NCI-H1930 (cell line): ENCODE measurements at places on chromosomes 5 and 9.

DNA sequence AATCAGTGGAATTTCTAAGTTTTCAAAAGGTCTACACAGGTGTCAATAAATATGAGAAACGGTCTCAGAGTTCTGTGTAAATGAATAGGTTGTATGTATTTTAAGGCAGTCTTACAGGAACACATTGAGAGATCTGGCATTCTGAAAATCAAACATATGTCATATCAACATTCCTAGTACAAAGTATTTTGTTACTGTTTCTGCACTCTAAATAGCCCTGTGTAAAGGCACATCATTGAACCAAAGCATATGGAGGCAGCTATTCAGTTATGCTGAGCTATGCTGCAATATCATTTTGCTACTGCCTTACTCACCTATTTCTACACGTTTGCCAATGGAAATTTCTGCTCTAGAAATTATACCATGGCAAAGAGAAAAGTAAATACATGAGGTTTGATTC, 379.1 kb downstream of the KIAA0825 start:
- DNase-seq = no peak

DNA sequence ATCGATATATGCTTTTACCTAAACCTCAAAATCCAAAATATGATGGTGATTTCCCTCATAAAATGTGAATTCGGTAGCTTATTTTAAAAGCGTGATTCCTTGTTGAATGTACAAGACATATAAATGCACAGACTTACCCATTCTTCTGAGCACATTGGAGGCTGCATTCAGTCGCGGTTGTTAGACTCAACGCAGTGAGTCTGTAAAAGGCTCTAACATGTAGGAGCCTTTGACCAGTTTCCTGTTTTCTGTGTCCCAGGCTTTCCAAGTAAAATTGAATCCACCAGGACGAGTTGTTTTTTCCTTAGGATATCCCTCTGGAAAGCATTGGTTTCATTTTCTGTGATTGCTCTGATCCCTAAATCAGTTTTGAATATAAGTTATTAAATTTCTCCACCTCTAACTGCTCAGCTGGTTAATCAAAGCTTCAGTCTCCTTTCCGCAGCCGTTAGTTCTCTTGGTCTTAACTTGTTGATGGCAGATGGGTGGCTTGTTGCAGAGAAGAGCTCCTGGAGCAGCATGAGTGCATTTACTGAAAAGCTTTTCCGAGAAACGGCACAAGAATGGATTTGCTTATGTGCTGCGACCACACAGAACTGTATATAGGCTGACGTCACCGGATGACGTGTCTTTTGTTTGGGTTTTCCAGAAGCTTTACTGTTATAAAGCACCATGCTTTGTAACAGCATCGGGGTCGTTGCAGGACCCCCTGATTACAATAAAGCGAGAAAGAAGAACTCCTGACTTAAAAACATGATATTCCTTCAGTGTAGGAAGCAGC, at the start of gene LRRTM2:
Gene LRRTM2, minus strand, starts transcription at position 565 of the 781 bp plus-strand sequence. Its CDS starts 424 bp downstream, at position 141.
- no peak for DNase-seq

- DNase-seq = no peak
Measured at GRCh38 chr5:156783092-156783491, 67.0 kb upstream of the PPP1R2B start.

GRCh38 chr9:123174887-123175518, 93.4 kb downstream of the STRBP start:
- DNase-seq = no peak

DNA sequence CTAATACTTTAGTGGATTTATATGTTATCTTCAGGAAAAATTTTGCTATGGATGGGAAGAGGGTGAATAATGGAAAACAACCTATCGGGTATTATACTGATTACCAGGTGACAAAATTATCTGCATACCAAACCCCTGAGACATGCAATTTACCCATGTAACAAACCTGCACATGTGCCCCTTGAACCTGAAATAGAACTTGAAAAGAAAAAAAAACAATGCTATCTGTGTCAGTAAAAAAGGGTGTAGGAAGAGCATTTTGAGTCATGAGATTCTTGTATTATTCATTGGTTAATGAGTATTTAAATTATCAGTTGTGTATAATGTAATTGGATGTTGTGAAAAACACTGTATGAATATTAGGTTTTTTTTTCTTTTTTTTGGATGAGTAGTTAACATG, 75.4 kb downstream of the PRR16 start:
- DNase-seq = no peak

DNA sequence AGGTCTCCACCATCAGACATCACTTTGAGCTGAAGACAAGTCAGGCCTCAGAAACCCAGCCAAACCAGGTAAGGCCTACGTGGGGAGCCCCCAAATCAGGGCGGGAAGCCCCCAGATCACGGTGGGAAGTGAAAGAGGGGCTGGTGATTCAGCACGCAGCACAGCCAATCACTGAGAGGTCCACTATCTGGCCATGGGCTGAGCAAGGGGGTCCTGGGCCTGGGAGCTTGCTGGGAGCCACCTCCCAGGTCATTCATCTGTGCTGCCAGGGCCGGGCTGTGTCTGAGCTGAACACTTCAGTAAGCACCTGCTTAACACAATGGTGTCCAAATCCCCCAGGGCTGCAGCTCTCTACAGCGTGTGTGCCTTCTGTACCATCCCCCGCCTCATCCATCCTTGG, 15.5 kb downstream of the MED10 start:
- DNase-seq = no peak

GRCh38 chr5:88727705-88728313, 155.2 kb downstream of the MEF2C start:
- DNase-seq = no peak

DNA sequence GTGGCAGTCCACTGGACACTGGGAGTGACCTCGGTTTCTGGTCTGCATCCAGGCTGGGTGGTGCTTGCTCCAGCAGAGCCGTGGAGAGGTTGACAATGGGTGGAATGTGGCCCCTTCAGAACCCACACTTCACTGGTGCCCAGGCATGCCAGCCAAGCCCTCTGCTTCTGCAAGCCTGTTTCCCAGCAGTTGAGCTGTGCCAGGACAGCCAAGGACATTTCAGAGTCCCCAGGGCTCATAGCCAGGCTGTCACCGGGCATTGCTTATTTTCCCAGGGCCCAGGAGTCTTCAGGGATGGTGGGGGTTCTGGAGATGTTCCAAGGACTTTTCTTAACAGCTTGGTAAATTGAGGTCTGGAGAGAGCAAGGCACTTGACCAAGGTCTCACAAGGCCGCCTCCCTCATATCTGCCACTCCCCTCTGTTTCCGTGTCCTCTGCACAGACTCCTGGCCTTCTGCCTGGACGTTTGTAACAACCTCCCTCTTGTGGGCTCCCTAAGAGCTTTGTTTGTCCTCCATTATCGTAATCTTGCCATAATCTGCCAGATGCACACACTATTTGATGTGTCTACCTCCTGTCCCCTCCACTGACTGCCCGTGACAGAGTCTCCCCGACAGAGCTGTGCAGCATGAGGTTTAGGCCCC, 3.8 kb upstream of the NDST1 start:
- no peak for DNase-seq

DNA sequence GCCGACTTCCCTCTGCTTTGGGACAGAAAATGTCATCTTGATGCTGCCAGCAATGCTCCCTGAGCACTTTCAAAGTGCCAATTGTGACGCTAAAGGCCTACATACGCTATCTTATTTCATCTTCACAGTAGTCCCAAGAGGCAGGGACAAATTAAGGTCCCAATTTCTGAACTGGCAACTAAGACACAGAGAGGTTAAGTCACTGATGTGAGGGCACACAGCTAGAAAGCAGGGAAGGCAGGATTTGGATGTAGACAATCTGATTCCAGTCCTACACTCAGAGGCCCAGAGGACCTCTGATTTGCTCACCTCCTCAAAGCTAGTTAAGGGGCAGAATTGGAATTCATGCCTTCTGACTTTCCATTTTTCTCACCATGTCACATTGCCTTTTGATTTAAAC, 249.2 kb upstream of the CLINT1 start:
- no peak for DNase-seq

- DNase-seq = peak; percentile 11
Measured at GRCh38 chr9:100322954-100323536, 29.7 kb downstream of the TEX10 start.

- DNase-seq = no peak
Measured at GRCh38 chr5:56161927-56162326, 71.2 kb downstream of the ANKRD55 start.

- no peak for DNase-seq
Measured at GRCh38 chr9:113293285-113293878, 9.8 kb downstream of the RNF183 start.

DNA sequence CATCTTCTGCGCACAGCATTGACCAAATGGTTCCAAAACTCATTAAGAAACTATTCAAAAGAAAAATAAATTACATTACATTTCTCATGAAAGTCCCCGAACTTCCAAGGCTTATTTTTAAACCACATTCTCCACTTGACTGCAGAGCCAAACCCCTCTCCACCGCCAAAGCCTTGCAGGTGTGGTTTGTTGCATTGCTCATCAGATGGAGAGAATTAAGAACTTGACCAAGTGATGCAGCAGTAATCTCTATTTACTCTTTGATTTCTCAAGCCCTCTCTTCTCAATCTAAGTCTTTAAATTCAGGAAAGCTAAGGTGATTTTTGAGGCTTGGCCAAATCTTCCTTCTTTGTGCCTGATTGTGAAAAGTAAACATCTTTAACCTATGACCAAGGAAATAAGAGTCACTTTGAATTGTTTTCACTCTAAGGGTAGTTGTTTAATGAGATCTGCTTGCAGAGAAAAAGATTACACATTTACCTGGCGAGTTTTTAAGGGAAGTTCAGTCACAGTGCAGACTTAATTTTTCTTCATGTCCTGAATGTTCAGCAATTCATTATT, 290.5 kb upstream of the ITGA1 start:
- no peak for DNase-seq

DNA sequence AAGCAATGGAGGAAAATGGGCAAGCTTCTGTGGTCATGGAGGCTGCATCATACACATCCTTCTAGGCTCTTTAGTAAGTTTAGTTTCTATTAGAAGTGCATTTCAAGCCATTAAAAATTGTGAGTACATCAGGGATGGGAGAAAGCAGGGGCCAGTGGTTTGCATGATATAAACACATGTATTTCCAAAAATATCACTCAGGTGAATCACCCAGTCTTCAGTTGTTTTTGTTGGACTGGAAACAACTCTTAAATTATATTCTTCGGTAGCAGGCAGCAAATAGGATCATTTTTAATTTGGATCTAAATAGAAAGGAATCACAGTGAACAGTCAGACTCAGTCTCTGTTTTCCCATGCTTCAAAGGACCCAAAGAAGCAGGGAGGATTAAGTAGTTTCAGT, 657.9 kb downstream of the TLR4 start:
- DNase-seq = no peak

- no peak for DNase-seq
Measured at GRCh38 chr9:38146844-38147243, 77.8 kb upstream of the SHB start.

DNA sequence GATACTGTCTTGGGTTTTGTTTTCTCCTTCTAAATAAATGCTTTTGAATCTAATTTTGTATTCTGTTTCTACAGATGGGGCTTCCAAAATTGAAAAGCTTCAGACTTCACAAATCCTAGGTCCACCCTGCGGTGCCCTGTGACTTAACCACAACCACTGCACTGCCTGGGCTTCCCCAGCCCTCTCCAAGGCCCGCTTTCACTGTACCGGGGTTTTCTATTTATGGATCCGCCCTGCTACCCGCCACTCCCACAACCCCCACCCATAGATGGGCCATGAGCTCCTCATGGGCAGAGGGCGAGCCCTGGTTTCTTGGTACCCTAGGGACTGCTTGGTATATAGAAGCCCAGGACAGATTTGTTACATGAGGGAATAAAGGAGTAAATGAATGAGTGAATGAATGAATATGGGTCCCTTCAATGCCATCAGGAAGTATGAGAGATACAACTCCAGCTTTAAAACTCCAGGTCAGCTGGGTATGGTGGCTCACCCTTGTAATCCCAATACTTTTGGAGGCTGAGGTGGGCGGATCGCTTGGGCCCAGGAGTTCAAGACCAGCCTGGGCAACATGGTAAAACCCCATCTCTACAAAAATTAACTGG, 39.8 kb upstream of the NEK6 start:
- DNase-seq = no peak

DNA sequence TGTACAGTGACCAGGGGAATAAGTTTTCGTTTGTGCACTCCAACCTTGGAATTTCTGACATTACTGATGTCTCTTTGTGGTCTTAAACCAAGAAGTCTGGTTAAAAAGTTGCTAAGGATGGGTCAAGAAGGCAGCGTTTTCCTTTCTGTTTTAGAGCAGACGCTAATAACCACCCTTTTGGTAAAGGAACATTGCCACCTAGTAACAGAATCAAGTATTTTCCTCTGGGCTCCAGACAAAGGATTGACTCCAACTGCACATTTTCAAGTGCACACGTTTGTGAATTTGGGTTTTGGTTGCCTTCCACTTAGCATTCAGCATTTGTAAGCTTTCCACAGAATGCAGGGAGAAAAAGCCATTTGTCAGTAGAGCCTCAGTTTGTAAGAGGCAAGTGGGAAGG, 22.2 kb upstream of the CEP78 start:
- no peak for DNase-seq

DNA sequence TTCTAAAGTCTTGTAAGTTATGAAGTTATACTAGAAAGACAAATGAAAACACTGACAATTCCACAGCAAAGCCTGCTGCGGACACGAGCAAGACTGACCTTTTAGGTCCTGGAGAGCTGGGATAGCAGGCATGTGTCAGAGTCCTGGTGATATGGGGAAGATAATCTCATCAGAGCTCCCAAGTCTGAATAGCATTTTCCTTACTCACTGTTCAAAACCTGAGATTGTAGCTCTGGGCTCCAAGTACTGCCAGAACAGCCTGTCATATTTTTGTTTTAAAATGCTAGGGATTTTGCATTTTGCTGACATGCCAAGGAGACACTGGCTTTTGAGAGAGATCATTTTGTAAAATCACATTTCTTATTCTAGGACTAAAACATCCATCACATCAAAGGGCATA, 90.1 kb downstream of the DRD1 start:
- DNase-seq = no peak

GRCh38 chr5:89343666-89344065, 460.7 kb upstream of the MEF2C start:
- no peak for DNase-seq

GRCh38 chr5:134288610-134289009, 62.7 kb upstream of the PPP2CA start:
- no peak for DNase-seq

GRCh38 chr5:80082731-80083100, 47.6 kb downstream of the THBS4 start:
- DNase-seq = peak; percentile 29

- DNase-seq = peak; percentile 60
Measured at GRCh38 chr5:136457390-136458013, 92.2 kb upstream of the TRPC7 start.

GRCh38 chr5:157747766-157748700, 4.5 kb downstream of the LSM11 start:
- no peak for DNase-seq
